ENCODE measurements at places on chromosomes 5 and 9.

DNA sequence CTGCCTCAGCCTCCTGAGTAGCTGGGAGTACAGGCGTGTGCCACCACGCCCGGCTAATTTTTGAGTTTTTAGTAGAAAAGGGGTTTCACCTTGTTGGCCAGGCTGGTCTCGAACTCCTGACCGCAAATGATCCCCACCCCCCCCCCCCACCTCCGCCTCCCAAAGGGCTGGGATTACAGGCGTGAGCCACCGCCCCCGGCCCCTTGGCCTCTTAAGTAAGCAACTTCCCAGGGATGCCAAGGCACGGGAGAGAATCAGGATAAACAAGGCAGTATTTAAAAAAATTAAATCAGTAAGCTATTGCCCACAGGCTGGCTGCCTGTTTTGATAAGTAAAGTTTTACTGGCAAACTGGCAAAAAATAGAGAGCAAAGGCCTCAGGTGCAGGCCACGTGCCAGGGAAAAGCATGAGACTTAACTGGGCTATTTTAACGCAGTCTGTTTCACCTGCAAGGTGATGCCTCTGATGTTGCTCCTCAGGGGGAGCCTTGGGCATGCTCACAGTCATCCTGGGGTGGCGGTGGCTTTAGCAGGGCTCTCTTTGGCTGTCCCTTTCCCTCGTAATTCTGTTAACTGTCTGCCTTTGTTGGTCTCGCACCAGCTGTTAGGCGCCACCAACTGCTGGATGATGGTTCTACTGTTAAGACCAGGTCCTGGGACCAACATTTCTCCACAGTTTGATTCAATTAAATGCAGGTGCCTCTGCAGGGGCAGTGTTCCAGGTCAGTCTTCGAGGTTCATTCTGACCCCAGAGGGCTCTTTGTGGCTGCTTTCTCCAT lies 19.4 kb upstream of the RNF130 start:
- no peak for DNase-seq

DNA sequence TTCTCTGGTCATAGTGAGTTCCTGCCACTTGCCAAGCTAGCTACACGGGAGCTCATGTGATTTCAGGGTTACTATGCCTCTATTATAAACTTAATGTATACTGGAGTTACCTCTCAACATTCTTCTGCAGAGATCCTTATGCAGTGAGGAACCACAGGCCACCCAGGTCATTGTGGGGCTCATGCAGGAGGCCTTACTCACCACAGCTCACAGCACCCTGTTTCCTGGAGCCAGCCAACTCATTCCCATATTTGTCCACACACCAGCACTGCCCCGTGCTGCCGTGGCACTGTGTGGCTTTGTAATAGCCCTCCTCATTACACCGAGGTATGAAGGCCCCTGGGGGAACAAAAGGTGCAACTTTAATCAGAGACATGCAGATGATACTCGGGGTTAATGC lies 520.0 kb downstream of the SPOCK1 start:
- no peak for DNase-seq

DNA sequence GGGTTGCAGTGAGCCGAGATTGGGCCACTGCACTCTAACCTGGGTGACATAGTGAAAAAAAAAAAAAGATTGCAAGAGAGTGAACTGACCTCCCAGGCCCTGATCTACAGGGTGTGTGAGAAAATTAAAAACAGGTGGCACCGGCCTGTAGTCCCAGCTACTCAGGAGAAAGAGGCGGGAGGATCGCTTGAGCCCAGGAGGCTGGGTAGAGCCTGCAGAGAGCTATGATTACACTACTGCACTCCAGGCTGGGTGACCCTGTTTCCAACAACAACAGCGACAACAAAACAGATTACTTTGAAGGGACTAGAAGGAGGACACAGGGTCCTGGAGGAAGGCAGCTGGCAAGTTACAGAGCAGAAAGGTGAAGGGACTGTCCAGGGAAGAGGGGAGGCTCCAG lies 42.2 kb upstream of the FABP6 start:
- DNase-seq: no peak

DNA sequence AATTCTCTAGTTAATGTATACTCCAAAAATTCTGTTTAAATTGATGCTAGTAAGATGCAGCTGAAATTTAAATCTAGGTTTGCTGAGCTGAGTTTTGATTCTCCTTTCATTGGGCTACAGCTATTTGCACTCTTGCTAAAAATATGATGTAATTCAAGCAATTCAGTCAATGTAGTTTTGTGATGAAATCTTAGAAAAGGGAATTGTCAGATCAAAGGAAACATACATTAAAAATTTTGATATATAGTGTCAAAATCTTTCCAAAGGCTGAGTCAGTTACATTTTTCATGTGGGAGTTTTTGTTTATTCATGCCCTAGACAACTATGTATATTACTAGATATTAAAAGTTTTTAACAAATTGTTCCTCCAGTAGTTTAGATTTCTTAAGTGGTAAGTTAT lies 334.9 kb upstream of the DAB2 start:
- no peak for DNase-seq

DNA sequence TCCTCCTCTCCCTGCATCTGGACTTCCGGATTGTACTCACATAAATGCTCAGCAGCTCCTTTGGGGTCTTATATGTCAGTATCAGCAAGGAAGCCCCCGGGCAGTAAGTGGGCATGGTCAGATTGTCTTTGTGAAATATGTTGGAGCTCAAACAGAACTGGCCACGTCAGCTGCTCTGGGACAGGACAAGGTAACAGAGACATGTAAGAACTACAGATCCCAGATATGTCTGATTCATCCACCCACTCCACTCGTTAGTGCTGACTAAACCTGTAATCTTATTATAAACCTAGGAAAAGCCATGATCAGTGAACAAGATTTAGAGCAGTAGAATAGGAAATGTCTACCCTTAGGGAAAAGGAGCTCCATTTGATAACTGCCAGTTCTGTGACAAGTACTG lies 561.8 kb downstream of the CETN3 start:
- DNase-seq: no peak

- DNase-seq: no peak
Observed at GRCh38 chr9:137407590-137408300, 15.2 kb downstream of the EXD3 start.

GRCh38 chr5:159463590-159464321 lies 133.5 kb upstream of the IL12B start:
- DNase-seq: no peak

DNA sequence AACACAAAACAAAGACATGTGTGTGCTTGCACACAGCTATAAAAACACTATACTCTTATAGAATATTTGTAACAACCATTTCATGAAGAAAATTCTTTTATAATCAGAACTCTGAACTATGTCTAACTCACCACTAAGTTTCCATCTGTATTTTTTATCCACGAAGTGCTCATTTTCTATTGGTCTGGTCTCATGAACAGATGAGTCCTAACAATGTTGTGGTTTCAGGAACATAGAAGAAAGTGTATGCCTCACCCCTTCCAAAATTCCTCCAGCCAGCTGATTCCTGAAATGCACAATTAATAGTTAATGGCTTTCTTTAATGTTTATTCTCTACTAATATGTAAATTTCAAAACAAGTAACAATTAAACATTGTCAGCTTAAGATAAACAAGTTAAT lies 325.3 kb upstream of the GRAMD2B start:
- DNase-seq: no peak

DNA sequence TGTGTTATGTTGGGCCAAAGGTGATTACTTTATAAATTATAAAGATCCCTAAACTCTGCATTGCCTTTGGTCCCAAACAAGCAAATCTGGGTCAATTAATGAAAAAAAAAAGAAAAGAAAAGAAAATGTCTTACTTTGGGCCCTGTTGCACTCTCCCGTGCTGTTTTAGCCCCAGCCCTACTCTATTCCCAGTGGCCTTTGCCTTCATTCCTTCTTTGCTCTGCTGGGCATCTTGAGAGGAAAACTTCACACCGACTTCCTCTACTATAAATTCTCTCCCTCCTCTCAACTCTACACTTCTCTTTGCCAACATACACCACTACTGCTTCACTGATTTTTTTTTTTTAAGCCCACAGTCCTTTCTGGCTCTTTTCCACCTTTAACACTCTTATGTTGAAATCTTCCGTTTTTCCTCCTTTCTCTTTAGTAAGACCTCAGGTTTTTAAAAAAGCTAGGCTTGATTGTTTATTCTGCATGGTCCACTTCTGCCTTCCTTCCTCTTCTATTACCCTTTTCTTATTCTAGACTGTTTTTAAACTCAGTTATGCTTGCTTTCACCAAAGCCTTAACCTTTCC lies 4.5 kb upstream of the MSMP start:
- DNase-seq: no peak

- DNase-seq: no peak
Observed at GRCh38 chr9:112705768-112706427, 12.0 kb downstream of the INIP start.
